ENCODE measurements at places on chromosomes 2 and 18.

DNA sequence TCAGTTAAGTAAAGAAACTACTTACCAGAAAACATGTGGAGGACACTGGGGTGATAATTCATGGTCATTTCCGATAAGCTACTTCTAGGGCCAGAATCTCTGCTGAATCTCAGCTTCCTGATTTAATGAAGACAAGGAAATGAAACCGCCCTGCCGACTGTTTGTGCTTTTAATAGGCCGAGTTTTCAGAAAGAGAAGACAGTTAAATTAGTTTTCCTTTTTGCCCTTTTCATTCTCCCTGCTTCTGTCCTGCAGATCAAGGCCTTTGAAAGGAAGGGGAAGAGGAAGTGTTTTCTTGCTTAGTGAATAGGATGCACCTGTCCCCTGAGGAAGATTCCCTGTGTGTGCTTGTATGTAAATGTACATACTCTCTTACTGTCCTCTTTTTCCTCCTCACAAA is 126.6 kb downstream of the SH3RF3 start:
- DNase-seq: no peak

- DNase-seq: no peak
These were observed 122.9 kb downstream of the COPS8 start for GRCh38 chr2:237208373-237209260.

DNA sequence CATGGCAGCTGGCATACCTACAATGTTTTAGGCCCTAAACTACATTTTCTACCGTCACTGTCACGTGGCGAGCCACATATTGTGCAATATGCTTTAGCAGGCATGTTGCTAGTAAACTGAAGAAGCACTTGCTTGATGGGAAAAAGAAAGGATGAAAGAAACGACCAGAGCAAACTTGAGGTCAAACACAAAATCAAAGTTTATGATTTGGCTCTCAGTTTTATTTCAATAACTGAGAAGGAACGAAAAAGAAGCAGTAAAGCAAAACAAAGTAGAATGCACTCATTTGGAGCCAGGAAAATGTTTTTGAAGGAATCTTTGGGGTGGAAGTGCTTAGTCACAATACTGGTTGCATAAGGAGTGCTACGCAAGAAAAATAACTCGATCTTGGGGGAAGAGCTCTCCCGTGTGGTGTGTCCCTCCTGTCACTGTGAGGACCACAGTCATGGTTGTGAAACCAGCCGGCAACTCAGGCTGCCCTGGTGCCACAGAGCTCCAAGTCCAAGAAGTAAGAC is 349.8 kb downstream of the RBM43 start:
- peak; percentile 74 for DNase-seq

DNA sequence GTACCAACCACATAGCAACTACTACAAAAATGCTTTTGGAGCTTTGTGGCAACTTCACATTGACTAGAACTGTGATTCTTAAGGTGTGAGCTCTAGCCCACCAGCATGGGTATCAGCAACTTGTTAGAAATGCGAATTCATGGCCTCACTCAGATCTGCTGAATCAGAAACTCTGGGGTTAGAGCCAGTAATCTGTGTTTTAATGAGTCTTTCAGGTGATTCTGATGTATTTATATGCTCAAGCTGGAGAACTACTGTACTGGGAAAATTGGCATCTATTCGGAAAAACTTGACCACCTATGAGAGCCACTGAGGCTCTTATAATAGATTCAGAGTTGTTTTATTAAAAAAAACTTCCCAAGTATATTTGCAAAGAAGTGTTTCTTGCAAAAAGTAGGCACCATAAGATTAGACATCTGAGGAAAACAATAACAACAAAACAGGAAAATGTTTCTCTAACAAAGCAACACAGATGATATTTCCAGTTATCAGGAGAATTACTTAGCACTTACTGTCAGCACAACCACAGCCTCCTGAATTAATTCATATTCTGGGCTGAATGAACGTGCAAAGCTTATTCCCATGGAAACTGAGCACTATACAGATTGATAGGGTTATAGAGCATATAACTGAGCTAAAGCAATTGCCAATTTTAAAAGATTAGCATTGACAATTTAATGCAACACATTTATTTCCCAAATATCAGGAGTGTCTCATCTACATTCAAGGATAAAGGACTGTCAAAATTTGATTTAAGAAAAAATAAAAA is 71.6 kb downstream of the NCKAP5 start:
- DNase-seq: no peak

DNA sequence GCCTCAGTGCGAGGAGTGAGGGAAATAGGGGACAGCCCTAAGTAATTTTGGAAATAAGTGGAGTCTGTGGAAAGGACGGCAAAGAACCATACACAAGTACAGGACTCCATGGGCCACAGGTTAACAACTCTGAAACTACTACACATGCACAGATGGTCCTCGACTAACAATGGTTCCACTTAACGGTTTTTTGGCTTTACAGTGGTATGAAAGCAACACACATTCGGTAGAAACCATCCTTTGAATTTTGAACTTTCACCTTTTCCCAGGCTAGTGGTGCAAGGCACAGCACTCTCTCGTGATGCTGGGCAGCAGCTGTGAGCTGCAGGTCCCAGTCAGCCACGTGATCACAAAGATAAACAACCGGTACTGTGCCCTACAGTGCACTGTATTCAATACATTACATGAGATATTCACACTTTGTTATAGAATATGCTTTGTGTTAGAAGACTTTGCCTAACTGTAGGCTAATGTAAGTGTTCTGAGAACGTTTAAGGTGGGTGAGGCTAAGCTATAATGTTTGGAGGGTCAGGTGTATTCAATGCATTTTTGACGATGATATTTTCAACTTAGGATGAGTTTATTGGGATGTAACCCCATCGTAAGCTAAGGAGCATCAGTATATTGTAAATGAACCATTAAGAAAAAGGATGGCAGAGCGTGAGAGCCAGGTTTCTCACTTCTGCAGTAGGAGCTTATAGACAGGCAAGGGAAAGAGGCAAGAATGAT is 44.6 kb downstream of the TBC1D8 start:
- DNase-seq: no peak
